Body of pancreas (tissue), 4 donors: ENCODE measurements at places on chromosomes 3 and 15.
A peak's percentile ranks its signal among the peaks of the same experiment; 100 is the strongest.

DNA sequence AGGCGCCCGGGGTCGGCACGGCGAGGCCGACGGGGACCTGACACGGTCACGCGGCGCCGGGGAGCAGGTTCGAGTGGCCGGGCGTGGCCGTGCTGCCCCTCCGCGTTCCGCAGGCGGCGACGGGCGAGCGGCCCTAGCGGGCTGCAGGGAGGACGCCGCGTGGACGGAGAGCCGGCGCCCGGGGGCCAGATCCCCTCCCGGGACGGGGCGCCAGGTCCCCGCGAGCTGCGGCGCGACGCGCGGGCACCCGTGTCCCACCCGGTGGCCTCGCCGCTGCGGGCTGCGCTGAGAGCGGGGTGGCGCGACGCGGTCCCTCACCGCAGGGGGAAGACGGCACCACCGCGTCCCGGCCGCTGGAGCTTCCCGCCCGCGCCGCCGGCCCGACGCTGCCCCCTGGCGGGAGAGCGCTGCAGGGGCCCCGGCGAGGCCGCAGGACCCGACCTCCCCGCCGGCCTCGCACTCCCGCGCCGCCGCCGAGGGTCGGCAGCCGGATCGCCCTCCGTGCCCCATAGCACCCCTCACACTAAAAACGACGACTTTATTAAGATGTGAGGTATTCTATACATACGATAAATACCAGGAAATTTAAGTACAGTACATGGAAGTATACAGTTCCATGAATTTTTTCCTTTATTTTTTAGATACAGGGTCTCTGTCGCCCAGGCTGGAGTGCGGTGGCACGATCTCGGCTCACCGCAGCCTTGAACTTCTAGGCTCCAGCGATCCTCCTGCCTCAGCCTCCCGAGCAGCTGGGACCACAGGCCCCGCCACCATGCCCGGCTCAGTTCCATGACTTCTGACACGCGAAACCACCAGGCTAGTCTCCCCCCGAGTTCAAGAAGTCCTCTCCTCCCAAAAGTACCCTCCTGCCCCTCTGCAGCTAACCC lies 1.3 kb upstream of the PIGZ start:
- H3K36me3 ChIP-seq, result no peaks in the 10 kb centered on the region
- peak; percentile 57 for DNase-seq
- peak overlapping the region; percentile 56 for H3K4me3 ChIP-seq
- H3K4me1 ChIP-seq, result peaks cover 17% of the 10 kb centered on the region
- peak overlapping the region; percentile 34 for H3K27ac ChIP-seq
- no peaks in the 10 kb centered on the region for H3K27me3 ChIP-seq

DNA sequence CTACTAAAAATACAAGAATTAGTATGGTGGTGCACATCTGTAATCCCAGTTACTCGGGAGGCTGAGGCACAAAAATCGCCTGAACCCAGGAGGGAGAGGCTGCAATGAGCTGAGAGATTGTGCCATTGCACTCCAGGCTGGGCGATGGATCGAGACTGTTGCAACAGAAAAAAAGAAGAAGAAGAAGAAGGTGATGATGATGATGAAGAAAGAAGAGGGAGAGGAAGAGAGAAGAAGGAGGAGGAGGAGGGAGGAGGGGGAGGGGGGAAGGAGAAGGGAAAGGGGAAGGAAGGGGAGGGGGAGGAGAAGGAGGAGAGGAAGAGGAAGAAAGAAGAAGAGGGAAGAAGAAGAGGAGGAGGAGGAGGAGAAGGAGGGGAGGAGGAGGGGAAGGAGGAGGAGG lies 33.2 kb upstream of the ZNF710 start:
- no peak overlapping the region for H3K4me3 ChIP-seq
- H3K27me3 ChIP-seq, result no peaks in the 10 kb centered on the region
- no peaks in the 10 kb centered on the region for H3K36me3 ChIP-seq
- H3K4me1 ChIP-seq, result peaks cover 20% of the 10 kb centered on the region
- H3K27ac ChIP-seq, result no peak overlapping the region

DNA sequence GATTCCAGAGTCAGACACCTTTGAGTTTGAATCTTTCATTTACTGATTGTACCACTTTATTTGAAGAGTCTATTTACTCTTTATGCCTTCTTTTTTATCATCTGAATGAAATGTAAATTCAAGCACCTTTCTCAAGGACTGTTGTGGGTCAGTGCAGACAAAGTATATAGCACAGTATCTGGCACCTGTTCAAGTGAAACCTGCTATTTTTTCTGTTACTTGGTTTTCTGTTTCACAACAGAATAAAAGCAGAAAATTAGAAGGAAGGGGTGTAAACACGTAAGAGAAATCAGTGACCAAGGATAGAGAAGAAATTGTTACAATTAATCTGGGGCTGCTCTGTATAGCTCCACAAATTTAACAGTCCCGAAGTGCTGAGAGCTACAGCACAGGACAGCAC lies 357.4 kb downstream of the RSL24D1 start:
- DNase-seq, result no peak
- H3K27ac ChIP-seq, result no peak overlapping the region
- H3K36me3 ChIP-seq, result no peaks in the 10 kb centered on the region
- H3K4me3 ChIP-seq, result no peak overlapping the region

DNA sequence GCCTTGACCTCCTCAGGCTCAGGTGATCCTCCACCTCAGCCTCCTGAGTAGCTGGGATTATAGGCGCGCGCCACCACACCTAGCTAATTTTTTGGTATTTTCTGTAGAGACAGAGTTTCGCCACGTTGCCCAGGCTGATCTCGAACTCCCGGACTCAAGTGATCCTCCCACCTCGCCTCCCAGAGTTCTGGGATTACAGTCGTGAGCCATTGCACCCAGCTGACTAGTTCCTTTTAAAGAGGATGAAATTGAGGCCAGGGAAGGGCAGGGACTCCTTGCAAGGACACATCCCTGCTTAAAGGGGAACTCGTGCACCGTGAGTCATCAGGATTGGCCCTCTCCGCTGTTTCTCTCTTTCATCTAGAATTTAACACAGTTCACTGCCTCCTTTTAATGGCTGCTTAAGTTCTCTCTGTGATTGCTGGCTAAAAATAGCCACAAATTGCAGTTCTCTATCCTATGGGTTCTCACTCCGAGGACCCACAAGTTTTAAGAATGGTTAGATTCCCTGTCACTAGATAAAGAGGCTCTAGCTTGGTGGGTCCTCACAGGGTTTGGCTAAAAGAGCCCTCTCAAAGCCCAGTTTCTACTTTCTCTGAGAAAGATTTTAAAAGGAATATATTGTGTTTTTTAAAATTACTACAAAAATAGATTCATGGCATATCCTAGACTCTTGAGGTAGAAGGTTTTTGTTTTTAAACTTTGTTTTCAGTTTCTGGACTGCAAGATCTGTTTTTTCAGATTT lies 1.4 kb downstream of the CRTAP start:
- no peak overlapping the region for H3K4me3 ChIP-seq
- H3K27me3 ChIP-seq, result no peaks in the 10 kb centered on the region
- no peak overlapping the region for H3K27ac ChIP-seq
- peak; percentile 34 for DNase-seq
- no peaks in the 10 kb centered on the region for H3K36me3 ChIP-seq
- peaks cover 24% of the 10 kb centered on the region for H3K4me1 ChIP-seq

GRCh38 chr3:34155108-34155507 lies 356.7 kb downstream of the PDCD6IP start:
- no peaks in the 10 kb centered on the region for H3K4me1 ChIP-seq
- H3K4me3 ChIP-seq, result no peak overlapping the region
- no peaks in the 10 kb centered on the region for H3K27me3 ChIP-seq
- no peak for DNase-seq
- H3K27ac ChIP-seq, result no peak overlapping the region
- no peaks in the 10 kb centered on the region for H3K36me3 ChIP-seq

GRCh38 chr3:42589382-42590109 lies 1.1 kb upstream of the SS18L2 start:
- no peak overlapping the region for H3K4me3 ChIP-seq
- H3K4me1 ChIP-seq, result peaks cover 19% of the 10 kb centered on the region
- no peak for DNase-seq
- no peaks in the 10 kb centered on the region for H3K36me3 ChIP-seq

DNA sequence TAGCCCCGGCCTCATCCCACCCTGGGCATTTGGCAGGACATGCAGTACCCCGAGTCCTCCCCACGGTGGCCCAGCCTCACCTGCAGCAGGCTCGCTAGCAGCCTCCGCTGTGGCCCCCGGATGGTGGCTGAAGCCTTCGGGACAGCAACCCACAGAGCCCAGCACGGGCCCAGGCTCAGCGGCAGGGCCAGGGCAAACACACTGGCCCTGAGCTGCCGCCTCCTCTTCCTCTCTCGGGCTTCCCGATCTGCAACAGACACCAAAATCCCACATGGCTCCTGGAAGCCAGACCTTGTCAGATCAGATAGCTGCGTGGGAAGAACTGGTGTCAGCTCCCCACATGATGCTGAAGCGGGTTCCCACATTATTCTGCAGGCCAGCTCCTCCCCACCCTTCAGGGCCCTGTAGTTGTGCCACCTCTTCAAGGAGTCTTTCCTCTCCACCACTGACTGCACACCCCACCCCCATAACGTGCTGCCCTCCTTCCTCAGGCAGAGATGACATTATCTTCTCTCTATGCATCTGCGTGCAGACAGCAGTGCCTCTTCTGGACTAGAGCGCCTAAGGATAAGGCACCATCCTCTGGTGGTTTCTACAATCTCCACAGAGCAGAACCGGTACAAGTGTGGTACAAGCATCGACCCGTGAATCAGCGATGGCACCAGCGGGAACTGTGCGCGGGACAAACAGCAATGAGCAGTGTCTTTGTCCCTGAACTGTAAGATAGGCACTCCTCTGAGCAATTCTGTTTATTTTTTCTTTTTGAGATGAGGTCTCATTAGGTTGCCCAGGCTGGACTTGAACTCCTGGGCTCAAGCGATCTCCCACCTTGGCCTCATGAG lies 9.5 kb downstream of the TMEM44 start:
- no peak overlapping the region for H3K27ac ChIP-seq
- no peaks in the 10 kb centered on the region for H3K4me1 ChIP-seq
- H3K4me3 ChIP-seq, result no peak overlapping the region
- no peak for DNase-seq
- H3K27me3 ChIP-seq, result no peaks in the 10 kb centered on the region
- H3K36me3 ChIP-seq, result no peaks in the 10 kb centered on the region

- peak; percentile 74 for DNase-seq
- H3K27ac ChIP-seq, result peak overlapping the region; percentile 93
- H3K4me3 ChIP-seq, result peak overlapping the region; percentile 39
- no peaks in the 10 kb centered on the region for H3K27me3 ChIP-seq
Observed at GRCh38 chr3:48428572-48429316, 1.1 kb downstream of the PLXNB1 start.

DNA sequence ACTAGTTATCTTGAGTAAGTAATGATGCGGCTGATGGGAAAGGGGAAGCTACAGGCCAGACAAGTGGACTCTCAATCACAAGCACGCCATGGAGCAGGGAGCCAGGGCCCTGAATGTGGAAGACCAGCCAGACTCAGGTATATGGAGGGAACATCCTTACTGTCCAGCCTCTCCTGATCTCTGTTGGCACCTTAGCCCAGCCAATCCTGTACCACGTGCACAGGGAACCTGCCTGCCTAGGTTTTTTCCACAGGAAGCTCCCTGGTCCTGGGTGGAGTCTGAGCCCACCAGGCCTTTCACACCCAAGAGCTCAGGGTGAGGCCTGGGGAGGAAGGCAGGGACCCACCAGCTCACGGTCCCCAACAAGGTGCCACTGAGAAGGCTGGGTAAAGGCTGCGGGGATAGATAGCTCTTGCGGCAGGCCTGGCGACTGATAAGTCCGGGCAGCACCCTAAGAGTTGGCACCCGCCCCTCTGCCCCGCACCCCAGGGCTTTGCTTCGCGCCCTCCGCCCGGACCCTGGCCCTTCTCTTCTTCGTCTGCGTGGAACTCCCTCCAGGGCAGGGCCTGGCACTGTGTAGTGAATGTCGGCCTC lies 933 bp upstream of the APEH start:
- peak overlapping the region; percentile 93 for H3K27ac ChIP-seq
- DNase-seq, result no peak
- peaks cover 2% of the 10 kb centered on the region for H3K36me3 ChIP-seq

DNA sequence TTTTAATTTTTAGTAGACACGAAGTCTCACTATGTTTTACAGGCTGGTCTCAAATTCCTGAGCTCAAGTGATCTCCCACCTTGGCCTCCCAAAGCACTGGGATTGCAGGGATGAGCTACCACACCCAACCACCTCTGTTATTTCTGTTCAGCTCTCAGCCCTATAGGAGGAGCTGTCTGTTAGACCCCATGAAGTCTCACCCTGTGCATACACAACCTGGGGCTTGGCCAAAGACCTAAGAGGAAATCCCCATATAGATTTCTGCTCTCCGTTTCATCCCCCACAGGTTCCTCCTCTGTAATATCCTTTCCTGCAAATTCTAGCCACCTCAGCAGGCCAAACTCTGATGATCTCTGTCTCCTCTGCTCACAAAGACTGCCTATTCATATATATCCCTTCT lies 56.6 kb upstream of the CTDSPL2 start:
- no peaks in the 10 kb centered on the region for H3K27me3 ChIP-seq
- H3K4me3 ChIP-seq, result no peak overlapping the region
- no peak for DNase-seq
- no peaks in the 10 kb centered on the region for H3K4me1 ChIP-seq

DNA sequence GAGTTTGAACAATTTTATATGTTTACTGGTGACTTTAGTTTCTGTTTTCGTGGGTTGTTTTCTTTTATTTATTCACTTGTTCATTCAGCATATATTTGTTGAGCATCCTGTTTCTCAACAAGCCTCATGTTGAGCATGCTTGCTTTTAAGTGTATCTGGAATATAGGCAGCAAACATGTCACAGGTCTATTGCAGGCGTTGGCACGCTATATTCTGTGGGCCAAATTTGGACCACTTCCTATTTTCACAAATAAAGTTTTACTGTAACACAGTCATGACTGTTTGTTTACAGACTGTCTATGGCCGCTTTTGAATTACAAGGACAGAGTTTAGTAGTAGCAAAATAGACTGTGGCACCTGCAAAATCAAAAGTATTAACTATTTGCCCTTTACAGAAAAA lies 89.6 kb downstream of the THRB start:
- H3K27ac ChIP-seq, result no peak overlapping the region
- no peaks in the 10 kb centered on the region for H3K27me3 ChIP-seq
- H3K4me3 ChIP-seq, result no peak overlapping the region
- H3K4me1 ChIP-seq, result peaks cover 20% of the 10 kb centered on the region

- no peak overlapping the region for H3K4me3 ChIP-seq
- DNase-seq, result peak; percentile 70
- H3K4me1 ChIP-seq, result no peaks in the 10 kb centered on the region
- H3K36me3 ChIP-seq, result no peaks in the 10 kb centered on the region
- no peaks in the 10 kb centered on the region for H3K27me3 ChIP-seq
Observed at GRCh38 chr3:117665296-117665695, 955.7 kb downstream of the TUSC7 start.

DNA sequence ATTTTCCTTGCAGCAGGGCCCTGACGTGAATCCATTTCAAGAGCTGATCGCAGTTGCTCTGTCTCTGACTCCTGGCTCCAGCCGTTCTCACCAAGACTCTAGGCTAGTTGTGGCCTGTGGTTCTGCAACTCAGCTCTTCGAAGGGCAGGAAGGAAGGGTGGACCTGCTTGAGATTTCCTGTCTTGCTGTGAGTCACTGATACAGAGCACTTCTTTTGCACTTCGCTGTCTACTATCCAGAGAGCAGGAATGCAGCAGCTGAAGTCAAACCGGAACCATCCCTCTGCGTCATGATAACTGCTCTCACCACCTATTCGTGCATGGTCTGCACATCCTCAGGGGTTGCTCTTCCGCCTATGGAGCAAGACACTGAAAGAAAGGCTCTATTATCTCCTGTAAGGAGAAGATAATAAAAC lies 59.7 kb downstream of the RAP2B start:
- DNase-seq, result peak; percentile 26
- no peaks in the 10 kb centered on the region for H3K36me3 ChIP-seq
- H3K27me3 ChIP-seq, result no peaks in the 10 kb centered on the region

- no peak overlapping the region for H3K27ac ChIP-seq
- H3K4me3 ChIP-seq, result no peak overlapping the region
- no peaks in the 10 kb centered on the region for H3K4me1 ChIP-seq
Observed at GRCh38 chr3:43951813-43952212, 261.1 kb downstream of the ABHD5 start.

GRCh38 chr3:27629366-27629765 lies 92.8 kb downstream of the EOMES start:
- no peak overlapping the region for H3K27ac ChIP-seq
- H3K36me3 ChIP-seq, result no peaks in the 10 kb centered on the region
- DNase-seq, result no peak
- no peaks in the 10 kb centered on the region for H3K27me3 ChIP-seq
- no peaks in the 10 kb centered on the region for H3K4me1 ChIP-seq
